ENCODE measurements at places on chromosomes 2 and 18.
A peak's percentile ranks its signal among the peaks of the same experiment; 100 is the strongest.

DNA sequence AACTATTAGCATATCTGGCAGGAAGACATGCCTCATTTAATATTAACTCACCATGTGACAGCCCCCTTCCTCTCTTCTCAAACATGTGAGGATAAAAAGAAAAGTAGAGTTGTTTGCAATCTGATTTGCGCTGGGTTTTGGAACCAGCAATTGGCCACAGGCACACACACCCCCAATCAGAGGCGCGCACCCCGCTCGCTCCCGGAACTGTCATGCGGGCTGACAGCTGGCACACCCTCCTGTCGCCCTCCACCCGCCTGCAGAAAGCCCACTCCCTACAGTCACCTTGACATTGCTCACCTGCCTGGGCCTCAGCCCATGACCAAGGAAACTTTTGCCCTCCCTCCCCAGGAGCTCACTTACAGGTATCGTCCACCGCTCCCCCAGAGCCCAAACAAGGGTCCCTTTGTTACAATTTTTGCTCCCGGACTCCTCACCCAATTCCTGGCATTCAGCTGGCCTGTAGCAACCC is 1.1 kb downstream of the COBLL1 start:
- peak; percentile 91 for DNase-seq
- peaks cover 53% of the 10 kb centered on the region for H3K4me1 ChIP-seq
- H3K4me3 ChIP-seq = peak overlapping the region; percentile 89
- no peaks in the 10 kb centered on the region for H3K27me3 ChIP-seq

GRCh38 chr2:29618024-29618423 is 303.4 kb downstream of the ALK start:
- DNase-seq = peak; percentile 9
- H3K36me3 ChIP-seq = no peaks in the 10 kb centered on the region
- no peak overlapping the region for H3K27ac ChIP-seq
- peaks cover 13% of the 10 kb centered on the region for H3K27me3 ChIP-seq
- no peak overlapping the region for H3K4me3 ChIP-seq

GRCh38 chr2:225999692-226000091 is 600.2 kb downstream of the NYAP2 start:
- no peak overlapping the region for H3K27ac ChIP-seq
- H3K27me3 ChIP-seq = no peaks in the 10 kb centered on the region
- no peaks in the 10 kb centered on the region for H3K36me3 ChIP-seq
- H3K4me1 ChIP-seq = peaks cover 7% of the 10 kb centered on the region

DNA sequence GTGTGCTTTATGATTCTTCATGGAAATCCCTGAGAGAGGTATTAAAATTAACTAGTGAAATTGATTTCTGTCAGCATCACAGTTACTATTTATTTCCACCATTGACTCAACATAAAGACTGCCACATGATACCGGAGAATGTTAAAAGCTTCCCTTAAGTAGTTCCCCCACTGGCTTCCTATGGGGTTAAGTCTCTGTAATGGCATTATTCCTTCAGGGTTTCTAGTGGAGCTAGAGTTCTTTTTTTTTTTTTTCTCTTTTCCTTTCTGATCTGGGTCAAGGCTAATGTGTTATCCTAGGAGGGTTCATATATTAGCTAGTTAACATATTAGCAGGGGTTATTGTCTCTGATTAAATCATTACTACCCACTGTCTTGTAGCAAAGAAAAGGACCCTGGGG is 1919.1 kb upstream of the PIK3C3 start:
- DNase-seq = no peak
- H3K36me3 ChIP-seq = no peaks in the 10 kb centered on the region
- no peak overlapping the region for H3K27ac ChIP-seq
- no peaks in the 10 kb centered on the region for H3K27me3 ChIP-seq
- no peak overlapping the region for H3K4me3 ChIP-seq

GRCh38 chr2:42622943-42623676 is 54.7 kb downstream of the MTA3 start:
- no peaks in the 10 kb centered on the region for H3K27me3 ChIP-seq
- no peak overlapping the region for H3K27ac ChIP-seq
- H3K4me1 ChIP-seq = no peaks in the 10 kb centered on the region
- H3K4me3 ChIP-seq = no peak overlapping the region

All from HepG2 (cell line).